ENCODE measurements at places on chromosomes 6 and 20.
A peak's percentile ranks its signal among the peaks of the same experiment; 100 is the strongest.

- no peak for DNase-seq
Measured at GRCh38 chr6:122075917-122076316, 323.5 kb upstream of the HSF2 start.

DNA sequence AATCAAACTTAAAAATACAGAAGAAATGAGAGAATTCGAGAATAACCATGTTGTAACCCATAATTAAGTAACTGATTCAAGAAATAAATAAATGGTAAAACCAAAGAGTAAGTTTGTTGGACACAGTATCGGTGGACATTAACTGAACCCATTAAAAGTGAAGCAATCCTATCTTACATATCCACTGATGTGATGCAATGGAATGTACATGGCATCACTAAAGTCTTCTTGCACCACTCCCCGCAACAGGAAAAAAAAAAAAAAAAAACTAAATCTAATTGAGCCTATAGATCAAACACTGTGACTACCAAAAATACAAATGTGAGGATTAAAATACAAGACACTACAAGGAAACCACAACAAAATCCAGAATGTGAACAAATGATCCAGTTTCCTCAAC is 7.9 kb downstream of the SNX14 start:
- DNase-seq = no peak

GRCh38 chr20:11302436-11302835 is 615.3 kb upstream of the BTBD3 start:
- DNase-seq = peak; percentile 2

- peak; percentile 38 for DNase-seq
Measured at GRCh38 chr6:34973547-34974248, 84.6 kb downstream of the ANKS1A start.

- DNase-seq = no peak
Measured at GRCh38 chr6:168920289-168920688, 333.4 kb downstream of the THBS2 start.
